Right ventricle myocardium inferior (tissue), 1 donor: ENCODE measurements at places on chromosomes 1 and 21.
A peak's percentile ranks its signal among the peaks of the same experiment; 100 is the strongest.

DNA sequence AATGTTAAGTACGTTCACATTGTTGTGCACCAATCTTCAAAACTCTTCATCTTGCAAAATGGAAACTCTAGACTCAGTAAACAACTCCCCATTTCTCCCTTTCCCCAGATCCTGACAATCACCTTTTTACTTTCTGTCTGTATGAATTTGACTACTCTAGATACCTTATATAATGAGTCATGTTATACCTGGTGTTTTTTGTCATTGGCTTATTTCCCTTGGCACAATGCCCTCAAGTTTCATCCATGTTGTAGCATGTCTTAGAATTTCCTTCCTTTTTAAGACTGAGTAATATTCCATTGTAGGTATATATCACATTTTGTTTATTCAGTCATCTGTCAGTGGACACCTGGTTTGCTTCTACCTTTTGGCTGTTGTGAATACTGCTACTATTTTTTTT, 399.5 kb downstream of the LMO4 start:
- no peak for DNase-seq

DNA sequence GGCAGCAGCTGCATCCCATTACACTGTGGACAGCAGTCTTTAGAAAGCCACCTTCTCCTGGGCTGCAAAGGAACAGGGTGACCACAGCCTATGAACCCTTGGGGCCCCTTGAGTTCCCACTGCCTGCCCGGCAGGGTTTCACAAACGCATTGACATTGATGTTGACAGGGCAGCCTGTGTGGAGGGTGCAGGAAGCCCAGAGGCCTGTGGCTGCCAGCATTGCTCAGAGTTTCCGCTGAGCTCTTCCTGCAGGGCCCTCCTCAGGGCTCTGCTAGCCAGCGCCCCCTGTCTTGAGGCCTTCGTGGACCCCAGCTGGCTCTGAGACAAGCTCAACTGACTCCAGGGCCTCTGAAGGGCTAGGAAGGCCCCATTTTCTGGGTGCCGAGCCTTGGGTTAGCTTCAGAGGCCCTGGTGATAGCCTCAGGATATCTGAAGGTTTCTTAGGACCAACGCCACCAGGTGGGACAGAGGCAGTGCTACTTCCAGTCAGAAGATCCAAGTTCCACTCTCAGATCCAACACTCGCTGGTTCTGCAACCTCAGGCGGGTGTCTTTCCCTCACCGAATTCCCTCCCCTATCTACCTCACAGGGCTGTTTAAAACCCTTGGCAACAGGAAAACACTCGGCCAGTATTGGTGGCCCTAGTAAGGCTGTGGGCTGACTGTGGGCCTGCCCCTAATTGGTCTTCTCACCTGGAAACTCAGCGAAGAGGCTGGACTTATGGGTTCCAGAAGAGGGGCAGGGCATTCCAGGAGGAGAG, 27.2 kb upstream of the EPS8L3 start:
- DNase-seq, result no peak

- DNase-seq, result peak; percentile 80
Measured at GRCh38 chr1:21946836-21947587, 9.9 kb upstream of the HSPG2 start.

DNA sequence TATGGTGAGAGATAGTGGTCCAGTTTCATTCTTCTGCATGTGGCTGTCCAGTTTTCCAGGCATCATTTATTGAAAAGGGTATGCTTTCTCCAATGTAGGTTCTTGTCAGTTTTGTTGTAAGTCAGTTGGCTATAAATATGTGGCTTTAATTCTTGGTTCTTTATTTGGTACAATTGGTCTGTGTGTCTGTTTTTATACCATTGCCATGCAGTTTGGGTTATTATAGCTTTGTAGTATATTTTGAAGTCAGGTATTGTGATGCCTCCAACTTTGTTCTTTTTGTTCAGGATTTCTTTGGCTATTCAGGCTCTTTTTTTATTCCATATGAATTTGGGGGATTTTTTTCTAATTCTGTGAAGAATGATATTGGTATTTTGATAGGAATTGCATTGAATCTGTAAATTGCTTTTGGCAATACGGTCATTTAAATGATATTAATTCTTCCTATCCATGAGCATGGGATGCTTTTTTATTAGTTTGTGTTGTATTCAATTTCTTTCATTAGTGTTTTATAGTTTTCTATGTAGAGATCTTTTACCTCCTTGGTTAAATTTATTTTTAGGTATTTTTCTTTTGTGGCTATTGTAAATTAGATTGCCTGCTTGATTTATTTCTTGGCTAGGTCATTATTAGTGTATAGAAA, 3.3 kb downstream of the DNAH14 start:
- DNase-seq, result no peak

DNA sequence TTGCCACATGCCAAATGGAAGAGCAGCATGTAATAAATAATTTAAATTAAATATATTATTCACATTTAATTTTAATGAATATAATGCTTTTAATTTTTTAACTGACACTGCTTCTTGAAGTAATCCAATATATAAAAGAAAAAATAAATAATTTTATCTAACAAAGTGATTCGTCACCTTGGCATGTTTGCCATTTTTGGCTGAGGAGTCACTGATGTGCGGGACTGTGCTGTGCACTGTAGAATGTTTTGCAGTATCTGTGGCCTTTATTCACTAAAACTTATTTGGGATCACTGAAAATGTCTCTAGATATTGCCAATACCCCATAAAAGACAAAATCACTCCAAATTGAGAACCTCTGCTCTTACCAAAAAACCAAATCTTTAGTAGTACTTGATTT, 807.8 kb downstream of the BRINP3 start:
- DNase-seq, result no peak

DNA sequence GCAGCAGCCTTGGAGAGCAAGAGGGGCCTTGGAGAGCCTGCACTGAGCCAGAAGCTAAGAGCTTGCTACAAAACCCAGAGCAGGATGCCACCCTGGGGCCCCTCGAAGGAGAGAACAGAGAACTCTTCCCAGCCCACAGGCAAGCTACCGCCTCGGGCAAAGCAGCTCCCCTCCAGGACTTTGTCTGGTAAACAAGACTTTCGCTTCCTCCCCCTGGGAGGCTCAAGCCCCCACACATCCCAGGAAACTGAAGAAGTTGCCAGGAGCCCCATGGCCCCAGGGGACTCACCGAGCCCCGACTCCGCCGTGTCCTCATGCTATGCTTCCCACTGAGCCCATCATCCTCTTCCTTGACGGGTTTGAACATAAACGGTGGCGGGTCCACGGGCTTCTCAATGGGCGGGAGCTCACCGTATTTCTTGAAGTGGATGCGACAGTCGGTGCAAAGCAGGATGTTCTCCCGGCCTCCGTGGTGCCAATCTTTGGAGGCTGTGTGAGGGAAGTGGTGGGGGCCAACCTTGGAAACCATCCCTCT, 45.9 kb downstream of the SLC45A1 start:
- DNase-seq, result no peak

DNA sequence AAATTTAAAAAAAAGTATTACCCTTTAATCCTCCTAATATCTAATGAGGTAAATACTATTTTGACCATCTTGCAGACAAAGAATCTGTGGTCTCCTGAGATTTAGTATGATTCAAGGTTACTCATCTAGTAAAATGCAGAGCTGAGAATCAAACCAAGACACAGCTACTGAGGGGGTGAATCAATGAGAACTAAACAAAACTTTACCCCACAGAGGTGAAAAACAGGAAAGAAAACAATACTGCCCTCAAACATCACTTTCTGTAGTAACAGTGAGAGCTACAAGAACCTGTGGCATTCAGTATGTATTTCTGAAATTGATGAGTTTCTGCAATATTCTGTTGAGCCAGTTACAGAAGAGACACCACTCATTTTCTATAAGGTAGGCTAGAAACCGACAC, 85.1 kb downstream of the JAK1 start:
- DNase-seq, result no peak

GRCh38 chr1:171267391-171267790, 19.1 kb downstream of the FMO1 start:
- no peak for DNase-seq

DNA sequence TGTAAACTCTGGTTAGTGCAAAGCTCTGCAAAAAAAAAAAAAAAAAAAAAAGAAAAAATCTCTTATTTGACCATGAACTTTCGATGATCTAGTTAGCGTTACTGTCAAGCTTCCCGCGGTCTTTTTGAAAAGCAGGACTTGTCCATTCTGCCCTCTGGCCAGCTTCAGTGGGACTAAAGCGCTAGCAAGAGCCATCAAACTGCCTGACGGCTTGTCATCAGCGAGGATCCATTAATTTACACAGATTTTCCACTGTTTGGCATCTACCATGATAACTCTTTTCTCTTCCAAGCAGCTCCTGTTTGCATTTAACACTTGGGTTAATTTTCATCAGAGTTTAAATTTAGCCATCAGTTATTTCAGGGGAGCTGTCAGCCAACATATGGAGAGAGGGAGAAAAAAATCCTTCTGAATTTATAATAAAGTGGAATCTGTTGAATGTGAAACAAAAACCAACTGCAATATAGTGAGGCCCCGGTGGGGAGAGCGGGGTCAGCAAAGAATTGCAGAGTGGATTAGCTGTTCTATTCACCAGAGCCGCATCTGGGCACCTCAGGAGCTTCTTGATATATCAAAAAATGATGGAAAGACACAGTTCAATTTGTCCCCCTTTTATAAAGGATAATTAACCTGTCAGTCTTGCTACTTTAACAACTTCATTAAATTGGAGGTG, 298.2 kb downstream of the SPATA17 start:
- DNase-seq, result no peak

- no peak for DNase-seq
Measured at GRCh38 chr1:237834048-237834447, 56.7 kb downstream of the ZP4 start.

DNA sequence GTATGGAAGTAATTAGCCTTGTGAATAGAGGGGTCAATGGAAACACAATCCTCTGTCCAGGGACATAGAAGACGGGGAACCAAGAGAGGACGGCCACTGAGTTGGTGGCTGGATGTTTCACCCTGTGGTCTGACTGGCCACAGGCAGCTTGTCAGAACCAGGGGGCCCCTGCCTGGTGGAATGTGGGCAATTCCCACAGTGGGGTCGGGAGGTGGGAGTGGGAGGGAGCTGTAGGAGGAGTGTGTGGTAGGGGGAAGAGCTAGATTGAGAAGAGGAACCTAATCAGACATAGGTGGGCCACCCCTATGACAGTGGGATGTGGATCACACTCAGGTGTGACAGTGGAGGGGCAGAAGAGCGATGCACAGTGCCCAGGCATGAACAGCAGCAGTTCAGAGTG, 31.3 kb downstream of the TRIM62 start:
- no peak for DNase-seq

GRCh38 chr1:169484683-169485430, 887 bp downstream of the SLC19A2 start:
- DNase-seq, result peak; percentile 75

DNA sequence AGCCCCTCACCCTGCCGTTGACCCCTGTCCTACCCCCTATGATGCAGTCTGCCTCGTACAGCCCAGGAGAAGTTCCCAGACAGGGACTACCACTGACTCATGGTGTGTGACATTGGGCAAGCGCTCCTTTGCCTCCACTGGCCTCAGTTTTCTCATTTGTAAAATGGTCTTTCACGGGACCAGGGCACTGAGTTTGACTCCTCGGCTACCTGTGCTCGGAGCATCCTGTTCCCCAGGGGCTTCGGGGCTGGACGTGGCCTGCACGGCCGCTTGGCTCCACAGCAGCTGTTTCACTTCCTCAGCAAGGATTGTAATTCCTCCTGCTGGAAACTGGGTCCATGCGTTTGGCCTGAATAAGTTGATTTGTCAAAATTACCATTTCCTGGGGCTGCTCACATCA, 277.3 kb downstream of the MATN1 start:
- no peak for DNase-seq

DNA sequence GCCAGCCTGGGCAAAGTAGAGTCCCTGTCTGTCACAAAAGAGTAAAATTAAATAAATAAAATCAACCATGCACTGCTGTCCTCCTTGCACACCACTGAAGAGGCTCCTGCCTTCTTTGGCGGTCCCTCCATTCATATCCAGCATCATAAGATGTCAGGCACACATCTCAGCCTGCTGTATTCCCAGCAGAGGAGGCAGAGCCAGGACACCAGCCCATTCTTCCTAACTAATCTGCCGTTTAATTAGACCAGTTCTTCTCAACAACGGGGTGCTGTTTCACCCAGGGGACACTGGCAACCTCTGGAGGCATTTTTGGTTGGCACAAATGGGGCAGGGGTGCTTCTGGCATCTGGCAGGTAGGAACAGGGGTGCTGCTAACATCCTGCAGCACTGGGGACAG, 119.7 kb downstream of the ETS2 start:
- no peak for DNase-seq

- no peak for DNase-seq
Measured at GRCh38 chr1:23615852-23616251, 56.6 kb upstream of the ID3 start.

DNA sequence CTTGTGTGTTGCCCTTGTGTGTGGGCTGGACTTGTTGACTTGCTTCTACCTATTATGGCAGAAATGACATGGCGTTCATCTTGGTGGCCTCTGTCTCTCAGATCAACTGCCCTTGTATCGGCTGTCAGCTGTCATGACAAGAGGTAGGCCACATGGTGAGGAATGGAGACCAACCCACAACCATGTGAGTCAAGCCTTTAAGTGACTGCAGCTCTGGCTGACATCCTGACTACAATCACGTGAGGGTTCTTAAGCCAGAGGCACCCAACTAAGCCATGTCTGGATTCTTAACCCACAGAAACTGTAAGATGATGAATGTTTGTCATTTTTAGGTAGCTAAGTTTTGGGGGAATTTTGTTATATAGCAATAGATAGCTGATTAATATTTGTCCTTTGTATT, 82.1 kb downstream of the KCND3 start:
- DNase-seq, result no peak

GRCh38 chr1:67332653-67333529, 25.2 kb downstream of the IL12RB2 start:
- DNase-seq, result no peak

DNA sequence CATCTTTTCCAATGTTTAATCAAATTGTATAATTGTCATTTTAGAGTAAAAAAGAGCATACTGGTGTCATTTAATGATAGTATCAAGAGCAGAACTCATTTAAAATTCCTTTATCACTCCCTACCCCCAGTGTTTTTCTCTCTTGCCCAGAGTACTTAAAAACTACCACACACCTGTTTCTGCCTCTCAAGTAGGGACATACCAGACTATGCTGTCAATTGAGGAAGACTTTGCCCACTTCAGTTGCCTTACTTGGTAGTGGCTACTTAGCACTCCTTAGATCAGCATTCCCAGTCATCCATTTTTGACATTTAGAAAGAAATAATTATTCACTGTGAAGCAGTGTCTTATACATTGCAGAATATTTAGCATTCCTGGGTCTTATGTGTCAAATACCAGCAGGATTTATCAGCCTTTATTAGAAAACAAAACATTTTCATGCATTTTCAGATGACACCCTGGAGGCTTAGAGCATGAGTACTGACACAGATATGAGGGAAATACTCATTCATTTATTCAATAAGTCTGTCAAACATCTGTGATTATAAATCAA, 127.5 kb upstream of the RGS1 start:
- no peak for DNase-seq

- DNase-seq, result no peak
Measured at GRCh38 chr1:155205969-155206593, 1.6 kb downstream of the THBS3 start.

GRCh38 chr21:18622383-18622782, 218.8 kb upstream of the TMPRSS15 start:
- DNase-seq, result no peak

- no peak for DNase-seq
Measured at GRCh38 chr1:197844651-197845050, 57.8 kb upstream of the C1orf53 start.
